ENCODE measurements at places on chromosomes 2 and 18.
A peak's percentile ranks its signal among the peaks of the same experiment; 100 is the strongest.

- DNase-seq: no peak
Observed at GRCh38 chr2:51681854-51682253, 649.9 kb upstream of the NRXN1 start.

GRCh38 chr2:67993329-67993728 lies 69.5 kb downstream of the C1D start:
- no peak for DNase-seq

DNA sequence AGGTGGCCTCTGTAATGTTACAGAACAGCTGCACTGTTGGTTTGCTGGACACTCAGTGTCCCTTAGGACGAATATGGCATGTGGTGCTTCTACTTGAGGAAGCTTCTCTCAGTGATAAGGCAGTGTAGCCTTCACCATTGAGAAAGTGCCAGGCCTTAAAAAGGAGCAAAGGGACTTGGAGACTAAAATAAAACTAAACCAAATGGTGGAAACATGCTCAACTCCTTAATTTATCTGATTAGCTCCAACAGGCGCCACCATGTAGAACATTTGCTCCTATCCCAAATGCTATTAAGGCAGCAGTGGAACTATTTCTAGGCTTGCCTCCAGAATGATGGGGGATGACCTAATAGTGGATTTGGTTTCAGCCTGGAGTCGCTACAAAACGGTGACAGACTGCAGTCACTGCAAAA lies 77.5 kb upstream of the MYL1 start:
- DNase-seq: no peak

GRCh38 chr18:79912994-79913831 lies 38.2 kb downstream of the SLC66A2 start:
- DNase-seq: no peak

DNA sequence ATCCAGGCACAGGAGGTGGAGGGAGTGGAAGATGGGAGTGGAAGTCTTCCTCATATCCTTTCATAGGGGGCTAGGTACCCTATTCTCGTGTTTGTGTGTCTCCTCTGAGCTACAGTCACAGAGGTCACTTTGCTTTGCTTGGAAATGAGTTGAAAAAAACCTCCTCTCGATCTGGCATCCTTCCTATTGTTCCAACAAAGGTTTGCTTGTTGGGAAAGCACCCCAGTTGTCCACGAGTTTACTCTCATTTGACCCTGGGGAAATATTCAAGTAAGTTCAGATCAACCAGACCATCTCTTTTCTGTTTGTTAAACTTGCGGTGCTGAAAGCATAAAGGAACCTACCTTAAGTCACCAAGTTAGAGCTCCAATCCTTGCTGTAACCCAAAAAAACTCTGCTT lies 59.3 kb downstream of the ARHGEF33 start:
- DNase-seq: no peak

DNA sequence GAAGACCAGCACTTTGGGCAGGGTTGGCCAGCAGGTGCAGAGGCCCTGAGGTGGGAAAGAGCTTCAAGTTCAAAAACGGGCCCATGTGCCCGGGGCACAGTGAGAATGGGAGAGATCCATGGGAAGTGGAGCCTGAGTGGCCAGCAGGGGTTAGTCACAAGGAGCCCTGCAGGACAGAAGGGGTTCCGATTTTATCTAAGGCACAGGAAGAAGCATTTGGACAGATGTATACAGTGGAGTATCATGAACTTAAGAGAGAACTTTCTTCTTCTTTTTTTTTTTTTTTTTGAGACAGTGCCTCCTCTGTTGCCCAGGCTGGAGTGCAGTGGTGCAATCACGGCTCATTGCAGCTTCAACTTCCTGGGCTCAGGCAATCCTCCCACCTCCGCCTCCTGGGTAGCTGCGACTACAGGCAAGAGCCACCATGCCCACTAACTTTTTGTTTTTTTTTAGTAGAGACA lies 24.0 kb downstream of the WIPF1 start:
- DNase-seq: no peak

DNA sequence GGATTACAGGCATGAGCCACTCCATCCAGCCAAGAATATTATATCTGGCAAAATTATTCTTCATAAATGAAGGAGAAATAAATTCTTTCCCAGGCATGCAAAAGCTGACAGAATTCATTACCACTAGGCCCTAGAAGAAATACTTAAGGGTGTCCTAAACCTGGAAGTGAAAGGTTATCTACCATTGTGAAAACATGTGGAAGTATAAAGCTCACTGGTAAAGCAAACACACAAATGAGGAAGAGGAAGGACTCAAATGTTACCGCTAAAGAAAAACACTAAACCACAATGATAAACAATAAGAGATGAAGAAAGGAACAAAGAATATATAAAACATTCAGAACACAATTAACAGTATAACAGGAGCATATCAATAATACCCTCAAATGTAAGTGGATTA lies 171.8 kb downstream of the CAMKMT start:
- DNase-seq: no peak

DNA sequence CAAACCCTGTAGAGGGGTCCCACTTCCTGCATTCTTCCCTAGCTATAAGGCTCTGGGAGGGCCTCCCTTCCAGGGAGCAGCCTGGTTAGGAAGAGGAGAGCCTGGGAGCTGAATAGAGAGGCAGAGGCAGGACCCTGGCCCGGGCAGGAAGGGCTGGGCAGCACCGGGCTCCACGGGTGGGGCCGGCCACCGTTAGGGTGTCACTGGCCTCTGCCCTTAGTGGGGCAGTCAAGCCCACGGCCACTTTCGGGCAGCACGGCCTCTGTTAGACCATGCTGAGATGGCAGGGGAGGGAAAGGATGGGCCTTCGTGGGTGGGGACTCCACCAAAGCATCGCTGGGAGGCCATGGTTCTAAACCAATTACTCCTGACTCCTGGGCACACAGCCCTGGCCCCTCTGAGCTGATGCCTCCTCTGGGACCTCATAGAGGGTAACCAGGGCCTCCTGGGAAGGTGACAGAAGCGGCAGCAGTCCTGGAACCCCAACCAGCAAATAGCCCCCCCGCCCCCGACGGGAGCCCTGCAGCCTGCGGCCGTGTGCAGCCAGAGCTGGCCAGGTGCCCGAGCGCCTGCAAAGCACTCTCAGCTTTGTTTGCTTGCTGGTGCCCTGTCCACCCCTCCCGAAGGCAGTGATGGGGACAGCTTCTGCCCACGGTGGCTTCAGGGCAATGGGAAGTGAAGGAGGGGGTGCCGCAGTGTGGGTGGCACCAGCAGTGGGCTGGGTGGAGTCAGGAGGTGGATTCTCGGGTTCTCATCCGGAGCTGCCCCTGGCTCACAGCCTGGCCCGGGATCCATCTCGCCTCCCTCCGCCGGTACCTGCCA lies 16.3 kb upstream of the HPCAL1 start:
- no peak for DNase-seq

DNA sequence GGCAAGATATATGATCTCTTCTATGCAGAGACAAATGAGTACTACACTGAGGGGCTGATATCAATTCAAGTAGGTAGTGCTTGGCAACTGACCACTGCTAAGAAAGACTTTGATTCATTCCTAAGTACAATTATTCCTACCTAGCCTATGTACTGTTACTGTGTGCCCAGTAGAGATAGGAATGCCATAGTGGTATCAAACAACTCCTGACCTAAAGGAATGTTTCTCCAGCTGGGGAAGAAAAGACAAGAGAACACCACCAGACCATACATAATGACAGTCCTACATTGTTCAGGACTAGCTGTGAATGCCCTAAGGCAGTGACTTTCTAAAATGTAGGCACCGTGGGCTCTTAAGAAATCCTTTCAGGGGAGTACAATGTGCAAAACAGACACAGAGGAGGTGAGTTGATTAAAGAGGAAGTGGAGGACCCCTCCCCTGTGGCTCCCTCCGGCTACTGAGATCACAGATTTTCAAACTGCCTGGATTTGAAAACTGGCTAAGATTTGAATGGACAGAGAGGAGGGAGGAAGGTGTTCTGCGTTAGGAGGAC lies 89.1 kb downstream of the ANTXR1 start:
- DNase-seq: no peak

DNA sequence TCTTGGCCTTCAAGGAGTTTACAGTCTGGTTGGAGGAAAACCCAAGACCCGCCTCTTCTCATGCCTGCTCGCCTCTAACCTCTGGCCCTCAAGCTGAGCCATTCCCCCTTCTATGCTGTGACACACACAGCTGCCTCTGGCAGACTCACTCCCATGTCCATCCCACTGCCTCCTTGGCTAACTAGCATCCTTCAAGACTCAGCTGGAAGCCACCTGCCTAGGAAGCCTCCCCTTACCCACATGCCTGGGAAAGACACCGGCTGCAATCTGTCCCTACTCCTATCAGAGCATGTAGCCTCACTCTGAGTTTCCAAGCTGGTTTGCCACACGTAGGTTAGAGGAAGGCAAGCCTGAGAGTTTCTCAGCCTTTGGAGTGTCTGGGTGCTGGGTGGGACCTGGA lies 6.9 kb upstream of the MGAT4A start:
- DNase-seq: no peak

DNA sequence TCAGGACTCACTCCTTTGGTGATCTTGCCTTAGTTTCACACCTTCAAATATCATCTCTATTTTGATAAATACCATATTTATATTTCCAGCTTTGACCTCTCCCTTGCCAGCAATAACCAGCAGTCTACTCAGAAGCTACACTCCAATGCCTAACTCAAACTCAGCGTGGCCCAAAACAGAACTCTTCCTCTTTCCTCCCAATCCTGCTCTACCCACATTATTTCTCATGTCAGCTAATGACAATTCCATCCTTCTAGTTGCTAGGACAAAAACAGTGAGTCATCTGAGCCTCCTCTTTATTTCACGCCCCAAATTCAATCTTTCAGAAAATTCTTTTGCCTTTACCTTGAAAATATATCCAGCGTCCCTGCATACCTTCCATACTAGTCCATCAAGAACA lies 23.5 kb downstream of the CYRIA start:
- DNase-seq: no peak

DNA sequence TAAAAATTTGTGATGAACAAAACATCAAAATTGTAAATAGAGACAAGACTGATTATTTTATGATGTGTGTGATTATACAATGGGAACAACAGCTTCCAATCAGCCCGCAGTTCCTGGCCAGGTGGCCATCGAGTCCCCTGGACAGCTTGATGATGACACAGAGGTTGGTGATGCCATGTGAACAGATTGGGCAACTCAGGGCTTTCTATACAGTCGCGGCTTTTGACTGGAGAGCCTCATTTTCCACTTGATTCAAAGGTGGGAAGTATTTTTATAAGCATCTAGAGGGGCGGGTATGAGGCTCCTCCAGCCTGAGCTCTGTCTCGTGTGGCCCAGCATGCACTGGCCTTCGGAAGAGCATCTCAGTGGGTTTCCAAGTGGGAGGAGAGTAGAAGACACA lies 14.9 kb upstream of the HPCAL1 start:
- DNase-seq: no peak

- DNase-seq: peak; percentile 61
Observed at GRCh38 chr2:71798266-71799012, 345.1 kb downstream of the DYSF start.

- peak; percentile 74 for DNase-seq
Observed at GRCh38 chr18:56233595-56233994, 404.8 kb downstream of the TXNL1 start.

DNA sequence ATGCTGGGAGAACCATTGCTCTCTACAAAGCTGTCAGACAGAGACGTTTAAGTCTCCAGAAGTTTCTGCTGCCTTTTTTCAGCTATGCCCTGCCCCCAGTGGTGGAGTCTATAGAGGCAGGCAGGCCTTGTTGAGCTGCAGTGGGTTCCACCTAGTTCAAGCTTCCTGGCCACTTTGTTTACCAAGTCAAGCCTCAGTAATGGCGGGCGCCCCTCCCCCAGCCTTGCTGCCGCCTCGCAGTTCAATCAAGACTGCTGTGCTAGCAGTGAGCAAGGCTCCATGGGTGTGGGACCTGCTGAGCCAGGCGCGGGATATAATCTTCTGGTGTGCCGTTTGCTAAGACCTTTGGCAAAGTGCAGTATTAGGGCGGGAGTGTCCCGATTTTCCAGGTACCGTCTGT lies 52.7 kb upstream of the SCYGR2 start:
- peak; percentile 41 for DNase-seq

GRCh38 chr2:142031656-142032055 lies 99.2 kb downstream of the LRP1B start:
- no peak for DNase-seq

GRCh38 chr18:48580066-48580465 lies 41.2 kb downstream of the CTIF start:
- DNase-seq: no peak

GRCh38 chr2:16069933-16070647 lies 129.7 kb downstream of the MYCN start:
- no peak for DNase-seq

- no peak for DNase-seq
Observed at GRCh38 chr2:98382739-98383138, 36.5 kb downstream of the CNGA3 start.

GRCh38 chr2:83233326-83233725 lies 1225.8 kb downstream of the SUCLG1 start:
- DNase-seq: peak; percentile 17

DNA sequence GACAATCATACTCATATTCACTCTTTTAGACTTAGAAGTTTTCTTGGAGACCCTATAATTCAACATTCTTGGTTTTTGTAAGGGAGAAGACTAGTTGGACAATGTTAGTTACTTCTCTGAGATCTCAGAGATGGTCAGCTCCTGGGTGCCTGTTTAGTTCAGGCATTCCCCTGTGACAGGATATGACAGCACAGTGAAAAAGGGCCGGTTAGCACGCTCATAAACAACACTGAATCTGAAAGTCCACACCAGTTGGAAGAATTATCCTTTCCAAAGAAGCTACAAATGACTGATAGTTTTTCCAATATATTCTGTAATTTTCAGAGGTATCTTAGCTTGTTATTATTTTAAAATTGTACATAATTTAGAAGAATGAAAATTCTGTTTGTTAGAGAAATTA lies 75.7 kb downstream of the ADAM23 start:
- peak; percentile 6 for DNase-seq

GRCh38 chr2:240435457-240435947 lies at the start of gene GPC1:
TSS of gene GPC1 (plus strand) at chr2:240435663. CDS start at chr2:240435919, 256 bp downstream.
- DNase-seq: peak; percentile 82

DNA sequence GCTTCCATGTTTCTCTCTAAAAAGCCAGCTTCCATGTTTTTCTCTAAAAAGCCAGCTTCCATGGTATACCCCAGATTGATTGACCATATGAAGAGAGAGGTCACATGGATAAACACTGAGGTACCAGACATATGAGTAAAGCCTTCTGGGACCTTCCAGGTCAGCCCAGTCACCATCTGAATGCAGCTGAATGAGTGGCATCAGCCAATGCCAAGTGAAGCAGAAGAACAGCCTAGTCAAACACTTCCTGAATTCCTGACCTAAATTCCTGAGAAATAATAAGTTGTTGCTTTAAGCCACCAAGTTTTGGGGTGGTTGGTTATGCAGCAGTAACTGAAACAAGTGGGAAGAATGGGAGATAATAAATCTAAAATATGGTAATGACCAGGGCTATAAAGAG lies 5.7 kb upstream of the ALS2 start:
- no peak for DNase-seq

DNA sequence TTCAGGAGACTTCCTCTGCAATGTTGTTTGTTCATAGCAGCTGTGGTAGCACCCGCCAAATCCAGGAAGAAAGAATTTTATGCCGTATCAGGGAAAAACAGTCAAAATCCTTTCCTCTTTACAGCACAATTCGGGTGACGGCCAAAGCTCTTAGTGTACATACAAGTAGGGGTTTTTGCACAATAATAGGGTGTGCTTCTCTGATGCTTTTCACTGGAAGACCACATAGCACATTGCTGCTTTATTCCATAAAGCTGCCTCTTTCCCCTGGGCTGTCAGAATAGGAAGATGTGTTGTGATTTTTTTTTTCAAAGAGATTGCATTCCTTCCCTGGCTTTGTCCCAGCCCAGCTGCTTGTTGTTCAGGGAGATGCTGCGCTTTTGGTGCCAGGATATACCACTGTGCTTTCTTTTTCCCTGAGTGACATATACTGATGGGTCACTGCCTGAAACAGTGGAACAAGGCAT lies 27.2 kb upstream of the LANCL1 start:
- no peak for DNase-seq

GRCh38 chr2:67561457-67561965 lies 164.4 kb downstream of the ETAA1 start:
- DNase-seq: peak; percentile 88
